Activated T-cell treated with anti-CD3 and anti-CD28 coated beads, Interleukin-2, amount 50 U/mL, for 24 hours (primary cell): ENCODE measurements at places on chromosomes 1 and 21.

GRCh38 chr1:148289647-148290046 lies 137.6 kb upstream of the NBPF11 start:
- no peak for DNase-seq

GRCh38 chr1:62809788-62810187 lies 25.9 kb downstream of the ATG4C start:
- no peak for DNase-seq

DNA sequence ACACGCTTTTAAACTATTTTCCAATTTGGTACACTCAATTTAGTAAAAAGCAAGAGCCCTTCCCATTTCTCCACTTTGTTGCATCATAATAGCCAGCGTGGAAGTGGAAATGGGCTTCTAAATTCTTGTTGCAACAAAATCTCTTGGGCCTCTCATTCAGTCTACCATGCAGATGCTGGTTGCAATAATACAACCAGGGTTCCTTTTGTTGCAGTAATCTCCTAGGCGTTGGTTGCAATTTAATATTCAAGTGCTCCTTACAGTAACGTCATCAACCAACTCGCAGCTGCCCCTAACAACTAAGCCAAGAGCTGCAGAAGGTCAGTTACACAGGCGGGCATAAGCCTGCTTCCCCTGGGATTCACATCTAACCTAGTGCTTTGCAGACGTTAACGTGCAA lies 2.7 kb upstream of the HDGF start:
- no peak for DNase-seq

DNA sequence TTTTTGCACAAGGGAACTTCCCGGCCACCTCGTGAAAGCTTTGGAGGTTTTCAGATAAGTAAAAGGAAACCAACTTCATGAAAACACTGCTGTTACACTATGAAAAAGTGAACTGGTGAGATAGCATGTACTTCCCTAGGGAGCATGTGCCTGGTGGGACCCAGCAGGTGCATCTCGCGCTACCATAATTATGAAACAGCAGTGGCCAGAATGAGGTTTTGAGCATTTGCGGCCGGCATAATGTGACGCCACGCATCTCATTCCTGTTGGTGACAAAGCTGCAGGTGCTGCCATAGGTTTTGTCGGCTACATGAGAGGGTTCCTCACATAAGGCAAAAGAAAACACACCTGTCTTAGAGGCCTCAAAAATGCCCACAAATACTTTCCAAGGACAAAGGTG lies 1.7 kb downstream of the KRTAP10-3 start:
- DNase-seq: no peak

GRCh38 chr21:30227128-30227527 lies 11.2 kb upstream of the CLDN8 start:
- DNase-seq: no peak

DNA sequence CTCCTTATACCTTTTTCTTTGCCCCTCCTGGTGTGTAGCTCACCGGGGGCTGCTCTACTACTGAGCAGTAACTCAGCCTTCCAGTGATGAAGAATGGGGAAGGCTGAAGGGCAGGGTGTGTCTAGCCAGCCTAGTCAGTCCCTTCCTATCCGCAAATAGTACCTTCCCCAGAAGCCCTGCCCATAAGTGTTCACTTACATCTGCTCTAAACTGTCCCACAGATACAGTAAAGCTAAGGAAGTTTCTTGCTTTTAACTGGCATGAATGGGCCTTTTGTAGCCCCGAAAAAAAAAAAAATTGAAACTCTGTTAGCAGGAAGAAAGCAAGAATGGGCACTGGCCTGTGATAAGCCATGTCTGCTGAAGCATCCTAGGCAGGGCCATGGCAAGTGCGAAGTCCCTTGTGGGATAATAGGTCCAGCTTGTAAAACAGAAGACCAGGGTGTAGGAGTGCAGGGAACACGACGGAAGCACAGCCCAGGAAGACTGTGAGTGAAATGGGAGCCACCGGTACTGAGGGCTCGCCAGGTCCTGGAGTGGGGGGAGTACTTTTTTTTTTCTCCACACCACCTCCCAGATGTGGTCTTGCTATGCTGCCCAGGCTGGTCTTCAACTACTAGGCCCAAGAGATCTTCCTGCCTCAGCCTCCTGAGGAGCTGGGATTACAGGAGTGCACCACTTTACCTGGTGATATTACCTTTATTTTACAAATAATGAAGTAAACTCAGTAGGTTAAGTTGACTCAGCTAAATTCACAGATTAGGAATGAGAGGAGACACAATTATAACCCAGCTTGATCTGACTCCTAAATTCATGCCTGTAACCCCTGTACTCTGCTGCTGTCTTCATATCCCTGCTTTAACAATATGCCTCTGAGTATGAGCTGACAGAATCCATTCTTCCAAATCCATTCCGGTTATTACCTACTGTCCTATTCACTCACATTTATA lies 347.5 kb downstream of the SMYD3 start:
- DNase-seq: no peak

GRCh38 chr1:192707978-192708547 lies 72.1 kb downstream of the RGS13 start:
- no peak for DNase-seq

GRCh38 chr1:94843430-94843829 lies 23.3 kb downstream of the SLC44A3 start:
- no peak for DNase-seq

GRCh38 chr1:152941037-152941711 lies 5.8 kb upstream of the SPRR5 start:
- no peak for DNase-seq

DNA sequence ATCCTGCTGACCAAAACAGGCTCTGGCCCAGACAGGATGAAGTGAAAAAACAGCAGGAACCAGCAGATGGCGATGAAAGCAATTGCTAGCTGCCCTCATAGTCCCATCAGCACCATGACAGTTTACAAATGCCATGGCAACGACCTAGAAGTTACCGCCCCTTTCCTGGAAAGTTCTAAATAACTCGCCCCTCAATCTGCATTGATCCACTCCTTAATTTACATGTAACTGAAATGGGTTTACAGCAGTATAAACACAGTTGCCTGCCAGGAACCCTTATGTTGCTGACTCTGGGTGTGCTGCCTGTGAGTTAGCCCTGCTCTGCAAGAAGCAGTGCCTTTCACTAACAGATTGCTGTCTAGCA lies 65.5 kb upstream of the CR1L start:
- no peak for DNase-seq

GRCh38 chr1:182784556-182785171 lies 4.9 kb upstream of the NPL start:
- no peak for DNase-seq

GRCh38 chr1:237166086-237166485 lies 124.1 kb downstream of the RYR2 start:
- no peak for DNase-seq

DNA sequence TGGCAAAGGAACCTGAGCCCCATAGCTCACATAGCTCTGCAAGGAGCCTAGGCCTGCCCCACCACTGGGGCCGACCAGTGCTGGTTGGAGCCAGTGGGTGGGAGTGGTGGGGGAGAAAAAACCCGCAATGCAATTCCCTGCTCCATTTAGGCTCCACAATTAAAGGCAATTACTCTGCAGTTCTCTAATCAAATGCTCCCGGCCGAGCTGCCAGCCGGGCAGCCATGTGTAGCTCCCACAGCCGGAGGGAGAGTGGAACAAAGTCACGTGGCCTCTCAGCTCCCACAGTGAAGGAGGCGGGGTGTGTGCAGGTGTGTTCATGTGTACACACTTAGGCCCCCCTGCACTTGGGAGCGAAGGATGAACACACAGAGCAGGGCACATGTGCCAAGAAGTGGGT lies 81.6 kb downstream of the KIRREL1 start:
- DNase-seq: no peak

GRCh38 chr1:50917138-50918137 lies 42.6 kb downstream of the FAF1 start:
- no peak for DNase-seq

DNA sequence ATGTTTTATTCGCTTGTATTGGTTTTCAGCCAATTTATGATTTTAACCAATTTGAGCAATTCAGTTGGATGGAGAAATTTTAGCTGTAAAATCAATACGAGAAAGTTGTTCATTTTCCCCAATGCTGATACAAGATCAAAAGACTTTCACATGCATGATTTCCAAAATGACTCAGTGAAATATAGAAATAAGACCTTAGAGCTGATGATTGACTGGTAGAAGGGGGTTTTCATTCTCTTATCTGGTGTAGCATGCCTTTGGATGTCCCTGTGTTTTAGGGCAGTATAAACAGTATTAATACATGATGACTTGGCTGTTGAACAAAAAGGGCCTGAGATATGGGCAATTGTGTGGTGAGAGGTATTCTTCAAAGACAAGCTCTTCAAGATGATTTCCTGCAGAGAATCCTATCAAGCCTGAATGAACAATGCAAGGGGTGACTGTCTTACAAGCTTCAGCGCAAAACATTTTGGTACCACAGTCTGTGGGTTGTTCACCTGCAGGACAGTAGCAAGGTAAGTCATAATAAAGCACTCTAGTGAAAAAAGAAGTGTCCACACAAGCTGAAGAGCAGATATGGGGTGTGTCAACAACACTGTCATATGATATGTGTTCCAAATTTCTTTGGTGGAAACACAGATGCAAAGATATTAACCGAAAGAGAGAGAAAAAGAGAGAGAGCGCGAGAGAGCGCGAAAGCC lies 156.2 kb downstream of the TNFSF18 start:
- DNase-seq: no peak

GRCh38 chr1:89995598-89996449 lies 914 bp downstream of the ZNF326 start:
- DNase-seq: no peak

GRCh38 chr1:161207173-161207572 lies 5.0 kb downstream of the NDUFS2 start:
- no peak for DNase-seq
